ENCODE measurements at places on chromosomes 7 and 10.
A peak's percentile ranks its signal among the peaks of the same experiment; 100 is the strongest.

DNA sequence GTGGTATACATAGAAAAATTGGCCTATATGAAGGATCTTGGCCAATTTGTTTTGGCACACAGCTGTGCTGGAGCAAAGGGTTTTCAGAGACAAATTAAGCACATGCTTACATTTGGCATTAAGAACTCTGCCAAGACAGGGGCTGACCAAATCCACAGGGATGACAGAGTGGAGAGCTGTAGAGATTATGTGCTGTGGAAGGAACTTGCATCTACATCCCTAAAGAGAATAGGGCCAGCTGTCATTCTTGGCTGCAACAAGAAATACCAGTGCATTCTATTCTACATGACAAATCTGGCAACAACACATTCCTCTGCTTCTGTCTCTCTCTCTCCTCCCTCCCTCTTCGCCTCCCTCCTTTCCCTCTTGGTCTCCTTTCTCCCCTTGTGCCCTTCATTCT is 75.6 kb downstream of the POM121L12 start:
- no peak for DNase-seq

DNA sequence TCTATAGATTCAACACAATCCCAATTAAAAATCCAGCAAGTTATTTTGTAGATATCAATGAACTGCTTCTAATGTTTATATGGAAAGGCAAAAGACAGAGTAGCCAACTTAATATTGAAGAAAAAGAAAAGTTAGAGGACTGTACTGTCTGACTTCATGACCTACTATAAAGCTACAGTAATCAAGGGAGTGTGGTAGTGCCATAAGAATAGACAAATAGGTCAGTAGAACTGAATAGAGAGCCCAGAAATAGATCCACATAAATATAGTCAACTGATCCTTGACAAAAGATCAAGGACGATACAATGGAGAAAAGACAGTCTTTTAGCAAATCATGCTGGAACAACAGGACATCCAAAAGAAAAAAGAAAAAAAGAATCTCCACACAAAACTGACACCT is 7.4 kb upstream of the EEPD1 start:
- DNase-seq, result no peak

- DNase-seq, result no peak
Observed at GRCh38 chr10:133236401-133237240, 1.0 kb upstream of the VENTX start.

DNA sequence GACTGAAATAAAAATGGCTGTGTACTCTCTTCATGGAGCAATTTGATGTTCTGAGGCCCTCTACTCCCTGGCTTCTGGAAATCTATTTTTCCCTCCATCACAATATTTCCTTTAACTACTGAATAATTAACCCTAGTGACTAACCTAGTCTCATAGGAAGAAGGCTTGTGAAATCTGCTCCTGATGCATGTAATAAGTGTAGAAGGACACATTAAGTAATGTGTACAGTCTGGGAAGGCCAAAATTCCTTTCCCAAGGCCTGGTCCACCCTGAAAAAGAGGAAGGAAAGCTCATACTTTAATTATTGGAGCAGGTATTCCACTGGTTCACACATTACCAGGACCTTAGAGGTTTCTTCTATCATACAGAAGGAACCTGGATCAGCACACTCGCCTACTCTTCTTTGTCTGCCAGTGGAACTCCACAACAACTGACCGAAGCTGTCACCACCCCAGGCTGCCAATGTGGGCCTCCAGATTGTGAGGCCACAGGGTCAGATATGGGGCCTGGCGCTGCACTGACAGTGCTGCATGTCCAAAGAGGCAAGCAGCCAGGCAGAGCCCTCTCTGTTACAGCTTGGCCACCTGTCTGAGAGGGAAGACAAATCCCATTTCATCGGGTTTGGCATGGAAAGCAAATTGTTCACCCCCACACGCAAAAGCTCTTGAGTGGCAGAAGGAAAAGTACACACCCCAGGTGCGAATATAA is 54.4 kb upstream of the FAM133B start:
- peak; percentile 87 for DNase-seq

DNA sequence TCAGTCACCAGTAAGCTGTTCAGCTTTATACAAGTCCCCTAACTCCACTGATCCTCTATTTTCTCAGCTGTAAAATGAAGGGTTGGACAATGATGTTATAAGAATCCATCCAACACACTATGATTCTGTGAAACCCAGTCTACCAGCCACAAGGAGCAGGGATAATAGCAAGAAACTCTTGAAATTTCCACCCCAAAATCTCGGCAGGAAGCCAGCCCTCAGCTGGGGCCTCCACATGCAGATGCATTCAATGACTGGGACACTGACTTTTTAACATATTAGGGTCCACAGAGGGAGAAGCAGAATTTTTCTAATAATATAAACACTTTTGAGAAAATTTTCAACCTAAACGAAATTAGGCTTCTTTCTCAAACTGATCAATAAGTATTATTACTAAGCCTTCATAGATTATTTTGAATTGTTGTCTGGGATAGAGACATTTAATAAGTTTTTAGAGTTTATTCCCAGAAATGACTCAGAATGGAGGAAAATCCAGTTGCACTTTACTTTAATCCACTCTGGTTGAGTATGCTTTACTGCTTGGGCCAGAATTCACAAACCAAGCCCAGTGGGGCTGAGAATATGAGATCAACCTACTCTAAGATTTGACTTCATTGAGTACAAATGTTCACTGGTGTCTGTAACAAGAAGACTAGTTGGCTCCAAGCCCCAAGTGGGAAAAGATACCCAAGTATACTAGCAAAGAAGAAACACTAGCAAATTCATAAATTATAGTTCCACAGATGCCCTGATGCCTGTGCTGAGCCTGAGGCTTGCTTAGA is 168.6 kb downstream of the C7orf25 start:
- no peak for DNase-seq

- no peak for DNase-seq
Observed at GRCh38 chr10:33117816-33118215, 159.8 kb upstream of the ITGB1 start.

DNA sequence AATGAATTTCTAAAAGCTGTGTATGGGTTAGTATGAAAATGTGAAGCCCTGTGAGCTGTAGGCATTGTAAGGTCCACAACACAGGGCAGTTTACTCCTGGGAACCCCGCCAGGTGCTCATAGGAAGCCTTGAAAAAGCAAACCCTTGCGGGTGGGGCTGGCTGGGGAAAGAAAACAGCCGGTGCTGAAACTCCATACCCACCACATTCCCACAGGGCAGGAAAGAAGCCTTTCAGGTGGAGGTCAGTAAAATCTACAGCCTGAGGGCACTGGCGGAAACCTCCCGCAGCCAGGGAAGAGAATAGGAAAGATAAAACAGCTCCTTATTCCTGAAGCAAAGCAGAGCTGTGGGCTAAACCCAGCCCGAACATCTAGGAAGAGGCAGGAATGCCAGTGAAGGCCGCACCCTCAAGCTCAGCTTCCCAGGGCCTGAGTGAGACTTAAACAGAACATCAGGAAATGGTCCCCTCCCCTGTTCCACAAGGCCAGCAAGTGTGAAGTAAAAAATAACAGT is 34.7 kb downstream of the PODXL start:
- DNase-seq, result peak; percentile 69

GRCh38 chr7:28700790-28701203 is 257.3 kb downstream of the TRIL start:
- no peak for DNase-seq

GRCh38 chr10:11810313-11810766 is 12.8 kb upstream of the PROSER2 start:
- DNase-seq, result no peak

GRCh38 chr10:35486297-35486990 is 118.7 kb upstream of the GJD4 start:
- no peak for DNase-seq

- DNase-seq, result no peak
Observed at GRCh38 chr10:88866454-88866853, 13.6 kb upstream of the STAMBPL1 start.

DNA sequence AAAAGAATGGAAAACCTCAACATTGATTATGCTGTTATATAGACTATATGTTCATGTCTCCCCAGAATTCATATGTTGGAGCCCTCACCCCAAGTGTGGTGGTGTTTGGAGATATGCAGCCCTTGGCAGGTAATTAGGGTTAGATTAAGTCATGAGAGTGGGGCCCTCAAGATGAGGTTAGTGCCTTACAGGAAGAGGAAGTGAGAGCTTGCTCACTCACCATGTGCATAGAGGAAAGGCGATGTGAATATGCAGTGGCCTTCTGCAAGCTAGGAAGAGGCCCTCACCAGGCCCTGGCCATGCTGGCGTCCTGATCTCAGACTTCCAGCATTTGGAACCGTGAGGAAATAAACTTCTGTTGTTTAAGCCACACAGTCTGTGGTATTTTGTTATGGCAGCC is 14.8 kb downstream of the ZNF33A start:
- no peak for DNase-seq

DNA sequence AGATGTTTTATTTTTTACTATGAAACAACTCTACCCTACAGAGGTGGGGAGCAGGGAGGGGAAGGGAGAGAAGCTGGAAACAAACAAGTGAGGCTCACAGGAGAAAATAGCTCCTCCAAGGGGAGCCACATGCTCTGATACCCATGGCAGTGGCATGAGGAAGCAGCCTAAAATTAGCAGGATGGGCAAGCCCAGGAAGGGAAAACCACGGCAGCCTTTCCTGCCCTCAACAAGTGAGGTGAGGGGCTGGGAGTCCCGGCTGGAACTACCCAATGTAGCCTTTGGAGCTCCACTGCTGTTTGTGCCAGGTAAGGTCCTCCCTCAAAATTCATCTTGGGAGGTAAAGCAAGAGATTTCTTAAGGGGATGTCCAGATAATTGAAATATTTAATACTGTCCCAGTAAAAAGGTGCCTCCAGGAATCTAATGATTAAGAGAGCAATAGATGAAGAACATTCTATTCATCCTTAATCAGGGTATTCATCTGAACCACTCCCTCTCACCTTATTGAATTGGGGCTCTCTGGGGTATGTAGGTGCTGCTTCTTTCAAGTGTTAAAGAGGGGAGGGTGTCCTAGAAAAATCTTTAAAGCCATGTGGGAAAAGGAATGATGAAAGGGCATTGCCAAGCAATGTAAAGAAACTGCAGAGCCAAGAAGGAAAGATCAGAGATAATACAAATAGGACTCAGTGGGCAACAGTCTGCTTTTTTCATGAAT is 12.8 kb upstream of the HERC4 start:
- no peak for DNase-seq

DNA sequence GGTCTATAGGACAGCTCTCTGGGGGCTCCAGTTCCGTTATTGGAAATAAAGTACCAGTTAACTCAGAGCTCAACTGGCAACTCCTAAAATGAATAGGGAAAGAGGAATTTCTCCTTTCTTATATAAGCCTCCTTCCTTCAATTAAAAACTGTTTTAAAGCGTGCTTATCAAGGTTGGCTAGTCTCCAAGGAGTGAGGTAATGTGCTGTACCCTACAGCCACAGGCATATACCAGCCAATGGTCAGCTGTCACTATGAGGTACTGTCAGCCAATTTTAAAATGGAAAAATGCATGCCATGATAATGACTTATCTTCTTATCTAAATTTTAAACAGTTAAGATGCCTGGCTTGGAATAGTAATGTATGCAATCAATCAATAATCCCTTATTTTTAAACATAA is 76.2 kb downstream of the PLCE1 start:
- no peak for DNase-seq

DNA sequence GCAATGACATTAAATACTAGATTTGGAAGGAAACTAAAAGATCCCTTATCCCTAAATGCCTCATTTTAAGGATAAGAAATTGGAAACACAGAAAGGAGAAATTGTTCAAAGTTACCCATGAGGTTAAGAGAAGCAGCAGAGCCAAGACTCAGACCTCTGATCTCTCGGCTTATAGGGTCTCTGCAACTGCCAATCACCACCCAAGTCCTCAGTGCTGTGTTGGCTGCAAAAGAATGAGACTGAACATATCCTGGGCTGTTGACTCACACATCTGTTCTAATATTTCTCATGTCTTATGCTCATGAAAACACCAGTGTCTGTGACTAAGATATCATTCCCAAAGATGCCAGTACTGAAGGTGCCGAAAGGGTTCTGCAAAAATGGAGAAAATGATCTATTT is 153.3 kb downstream of the XPNPEP1 start:
- DNase-seq, result no peak

- no peak for DNase-seq
Observed at GRCh38 chr10:101972761-101973160, 83.2 kb downstream of the ARMH3 start.

- peak; percentile 80 for DNase-seq
Observed at GRCh38 chr10:21516242-21517131, 9.0 kb downstream of the SKIDA1 start.

DNA sequence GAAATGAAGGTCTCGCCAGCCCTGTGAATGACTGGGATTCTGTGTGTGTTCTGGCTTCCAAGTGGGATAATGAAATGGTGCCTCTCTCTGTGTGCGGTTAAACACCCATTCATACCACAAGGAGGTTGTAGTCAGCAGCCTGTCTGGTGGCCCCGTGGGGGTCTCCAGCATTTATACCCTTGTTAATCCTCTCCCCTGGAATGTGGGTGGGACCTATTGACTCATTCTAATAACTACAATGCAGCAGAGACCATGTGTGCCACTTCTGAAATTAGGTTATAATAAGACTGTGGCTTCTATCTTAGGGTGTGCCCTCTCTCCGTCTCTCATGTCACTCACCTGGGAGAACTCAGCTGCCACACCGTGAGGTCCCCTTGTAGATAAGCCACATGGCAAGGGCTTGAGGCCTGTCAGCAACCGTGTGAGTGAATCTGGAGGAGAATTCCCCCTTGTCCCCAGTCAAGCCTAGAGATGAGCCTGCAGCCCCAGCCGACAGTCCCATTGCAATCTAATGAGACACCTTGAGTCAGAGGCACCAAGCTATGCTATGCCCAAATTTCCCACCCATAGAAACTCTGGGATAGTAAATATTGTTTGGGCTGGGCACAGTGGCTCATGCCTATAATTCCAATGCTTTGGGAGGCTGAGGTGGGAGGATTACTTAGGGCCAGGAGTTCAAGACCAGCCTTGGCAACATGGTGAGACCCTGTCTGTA is 106.8 kb downstream of the GALNT17 start:
- no peak for DNase-seq

- DNase-seq, result no peak
Observed at GRCh38 chr7:99459087-99459486, 6.9 kb downstream of the ATP5MF start.

- no peak for DNase-seq
Observed at GRCh38 chr10:23630885-23631284, 192.0 kb downstream of the OTUD1 start.

DNA sequence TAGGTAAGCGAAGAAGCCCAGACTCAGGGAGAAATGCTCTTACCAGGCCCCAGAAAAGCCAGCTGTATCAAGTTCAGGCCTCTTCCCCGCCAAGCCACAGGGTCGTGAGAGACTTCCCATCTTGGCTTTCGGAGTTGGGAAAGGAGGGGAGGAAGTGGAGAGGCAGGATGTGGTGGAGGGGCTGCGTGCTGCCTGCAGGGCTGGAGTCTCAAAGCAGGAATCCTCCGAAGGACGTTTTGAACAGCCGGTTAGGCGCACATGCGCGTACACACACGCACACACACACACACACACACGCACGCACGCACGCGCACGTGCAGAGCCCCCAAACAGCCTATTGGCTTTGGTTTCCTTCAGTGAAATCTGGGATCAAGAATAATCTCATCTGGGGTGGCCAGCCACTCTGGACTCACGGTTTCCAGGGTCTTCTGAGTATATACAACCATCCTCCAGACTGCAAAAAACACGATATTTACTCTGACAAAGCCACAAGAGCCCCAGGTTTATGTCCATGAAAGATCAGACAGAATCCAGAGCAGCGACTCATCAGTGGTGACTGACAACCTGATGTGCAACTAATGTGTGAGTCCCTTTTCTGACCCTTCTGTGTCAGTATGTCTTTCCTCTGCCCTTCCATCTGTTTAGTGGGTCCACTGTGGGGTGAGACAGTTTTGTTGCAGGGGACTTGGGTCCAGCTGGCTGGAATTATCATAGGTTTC is 115.0 kb upstream of the ZNF438 start:
- peak; percentile 63 for DNase-seq

Measured in Right ventricle myocardium superior (tissue), 1 donor.